ENCODE measurements at places on chromosomes 1 and 21.

DNA sequence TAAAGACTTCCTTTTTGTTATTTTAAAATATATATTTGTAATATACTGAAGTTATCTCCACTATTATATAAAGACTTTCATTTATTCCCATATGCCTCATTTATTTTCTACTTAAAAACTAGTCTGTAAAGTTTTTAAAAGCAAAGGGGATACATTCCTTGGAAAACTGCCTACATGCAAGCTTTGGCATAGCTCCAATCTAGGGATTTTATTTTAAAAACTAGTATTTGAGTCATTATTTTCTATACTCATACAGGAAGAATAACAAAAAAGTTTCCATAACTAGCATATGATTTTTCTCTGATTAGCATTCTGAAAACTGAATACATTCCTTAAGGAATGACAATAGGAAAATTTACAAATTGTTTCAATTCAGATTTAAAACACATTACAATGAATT lies 88.9 kb downstream of the COL24A1 start:
- no peak for DNase-seq

DNA sequence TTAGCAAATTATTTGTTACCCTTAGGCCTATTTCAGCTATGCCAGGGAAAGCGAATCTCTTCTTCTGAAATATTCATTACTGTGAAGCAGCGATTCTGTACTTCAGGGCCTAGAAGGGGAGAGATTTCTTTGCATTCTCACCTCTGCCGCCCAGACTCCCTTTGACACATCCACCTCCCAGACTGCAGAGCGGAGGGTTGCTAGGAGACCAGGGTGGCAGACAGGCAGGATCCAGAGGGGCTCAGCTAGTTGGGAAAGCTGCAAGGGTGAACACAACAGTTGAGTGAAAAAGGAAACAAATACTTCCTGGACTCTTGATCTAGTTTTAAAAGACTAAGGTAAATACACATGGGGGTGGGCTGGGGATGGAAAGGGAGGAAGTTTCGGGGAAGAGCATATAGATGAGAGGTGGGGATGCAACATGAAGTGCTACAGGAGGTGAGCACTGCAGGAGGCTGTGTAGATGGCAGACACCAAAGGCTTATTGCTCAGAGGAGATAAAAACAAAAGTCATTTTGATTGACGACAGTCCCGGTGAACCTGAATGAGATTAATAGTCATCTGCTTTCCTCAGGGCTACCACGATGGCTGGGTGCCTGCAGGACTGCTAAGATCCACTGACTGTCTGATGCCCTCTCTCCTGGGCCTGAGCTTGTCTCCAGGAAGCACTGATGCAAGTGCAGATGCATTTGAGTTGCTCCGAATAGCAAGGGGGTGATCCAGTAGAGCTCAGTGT lies 26.4 kb upstream of the RAB3GAP2 start:
- no peak for DNase-seq

DNA sequence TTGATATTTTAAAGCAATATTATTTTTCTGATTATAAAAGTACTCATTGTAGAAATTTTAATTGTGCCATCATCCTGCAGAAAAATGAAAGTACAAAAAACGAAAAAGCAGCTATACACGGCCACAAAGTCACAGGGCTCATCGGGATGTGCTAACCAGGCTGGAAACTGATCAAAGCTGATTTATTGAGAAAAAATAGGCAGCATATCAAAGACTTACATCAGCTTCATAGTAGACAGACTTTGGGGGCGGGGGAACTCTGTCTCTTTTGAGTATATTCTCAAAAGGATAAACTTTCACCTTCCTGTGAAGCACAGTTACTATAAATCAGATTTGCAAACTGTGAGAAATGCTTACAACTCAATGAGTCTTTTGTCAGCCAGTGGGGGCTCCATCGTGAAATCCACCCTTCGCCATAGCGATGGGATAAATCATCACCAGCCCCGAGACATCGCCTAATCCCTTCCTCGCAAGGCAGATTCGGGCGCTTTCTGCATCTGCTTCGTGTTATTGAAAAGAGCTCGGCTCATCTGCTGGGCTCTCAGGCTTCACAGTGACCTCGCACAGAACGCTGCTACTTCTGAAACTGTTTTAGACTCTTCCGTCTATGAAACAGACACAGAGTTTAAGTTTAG lies 69.2 kb upstream of the ERG start:
- no peak for DNase-seq

DNA sequence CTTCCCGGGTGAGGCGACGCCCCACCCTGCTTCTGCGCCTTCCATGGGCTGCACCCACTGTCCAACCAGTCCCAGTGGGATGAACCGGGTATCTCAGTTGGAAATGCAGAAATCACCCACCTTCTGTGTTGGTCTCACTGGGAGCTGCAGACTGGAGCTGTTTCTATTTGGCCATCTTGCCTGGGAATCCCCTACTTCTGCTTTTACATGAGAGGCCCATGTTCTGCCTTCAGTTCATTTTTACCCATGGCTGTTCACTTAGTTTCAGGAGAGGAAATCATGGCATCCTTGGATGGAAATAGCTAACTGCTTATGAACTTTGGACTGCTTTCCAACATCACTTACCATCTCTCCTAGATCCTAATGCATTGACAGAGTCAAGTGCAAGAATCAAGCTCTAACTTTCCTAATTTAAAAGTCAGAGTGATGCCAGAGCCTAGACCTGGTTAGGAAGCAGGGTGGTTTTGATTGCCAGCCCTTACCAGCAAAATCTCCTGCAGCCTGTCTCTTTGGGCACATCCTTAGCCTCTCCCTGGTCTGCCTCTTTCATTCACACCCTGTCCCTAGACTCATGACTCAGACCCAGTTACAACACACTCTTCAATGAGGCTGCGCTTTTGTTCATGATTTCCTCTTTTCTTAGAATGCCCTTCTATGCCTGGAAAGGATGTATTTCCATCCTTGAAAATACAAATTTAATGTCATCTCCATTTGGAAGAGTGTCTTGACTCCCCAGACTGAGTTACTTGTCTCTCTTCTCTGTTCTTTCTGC lies 137.2 kb downstream of the KCTD3 start:
- DNase-seq, result no peak

DNA sequence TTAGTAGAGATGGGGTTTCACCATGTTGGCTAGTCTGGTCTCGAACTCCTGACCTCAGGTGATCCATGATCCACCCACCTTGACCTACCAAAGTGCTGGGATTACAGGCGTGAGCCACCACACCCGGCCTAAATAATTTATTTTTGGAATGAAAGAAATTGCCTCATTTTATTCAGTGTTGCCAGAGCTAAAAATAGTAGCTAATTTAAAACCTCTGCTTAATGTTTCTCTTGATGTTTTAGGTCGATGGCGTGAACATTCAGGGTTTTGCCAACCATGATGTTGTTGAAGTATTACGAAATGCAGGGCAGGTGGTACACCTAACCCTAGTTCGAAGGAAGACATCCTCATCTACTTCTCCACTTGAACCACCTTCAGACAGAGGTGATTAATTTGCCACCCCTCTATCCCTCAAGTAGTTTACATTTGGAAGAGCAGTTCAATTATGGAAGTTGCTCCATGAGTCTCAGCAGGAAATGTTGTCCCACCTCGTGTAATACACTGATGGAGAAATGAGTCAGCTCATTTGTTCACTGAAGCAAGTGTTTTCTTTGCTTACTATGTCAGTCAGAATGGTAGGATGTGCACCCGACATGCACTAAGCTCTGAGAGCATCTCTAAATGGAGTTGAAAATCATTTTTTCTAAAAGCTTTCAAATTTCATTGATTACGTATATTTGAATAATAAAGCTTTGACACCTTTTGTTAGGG lies 54.9 kb downstream of the PATJ start:
- no peak for DNase-seq

DNA sequence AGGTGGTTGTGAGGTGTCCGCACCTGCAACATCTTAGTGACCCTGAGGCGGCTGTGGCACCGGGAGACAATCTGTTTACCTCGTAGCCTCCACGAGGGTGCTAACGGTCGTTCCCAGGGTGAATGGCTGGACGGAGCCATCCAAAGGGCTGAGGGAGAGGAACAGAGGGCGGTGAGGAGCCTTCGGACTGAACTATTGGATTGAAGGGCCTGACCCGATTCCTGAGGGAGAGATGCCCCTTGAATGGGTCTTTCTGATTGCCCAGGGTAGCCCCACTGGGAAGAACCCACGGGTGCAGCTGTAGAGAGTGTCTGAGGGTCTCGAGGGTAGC lies 2.3 kb downstream of the NR5A2 start:
- DNase-seq, result no peak

GRCh38 chr21:39339231-39339630 lies 9.7 kb downstream of the HMGN1 start:
- no peak for DNase-seq
